ENCODE measurements at places on chromosomes 4 and X. TPM values are rescaled to one million over a fixed set of nuclear protein-coding genes. Genes with fewer than 3 reads are reported as not detected.
A peak's percentile ranks its signal among the peaks of the same experiment; 100 is the strongest.

GRCh38 chrX:140715787-140716186, 6.2 kb downstream of the LINC00632 start:
- DNase-seq, result no peak

DNA sequence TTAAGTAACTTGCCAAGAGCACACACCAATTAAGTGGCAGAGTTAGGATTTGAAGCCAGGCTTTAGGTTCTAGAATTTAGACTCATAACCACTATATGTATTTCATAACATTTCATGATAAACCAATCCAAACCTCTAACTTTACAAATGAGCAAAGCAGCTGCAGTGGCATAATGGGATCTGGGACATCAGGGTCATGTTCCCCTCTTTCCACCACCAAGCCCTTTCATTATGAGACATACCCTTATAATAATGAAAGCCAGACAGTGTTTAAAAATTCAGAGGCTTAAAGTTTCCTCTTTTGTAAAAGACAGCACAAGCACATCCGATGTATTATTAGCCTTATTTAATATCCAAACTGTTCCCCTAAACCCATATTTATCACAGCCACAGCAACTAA, 28.3 kb upstream of the AMELX start:
- DNase-seq, result no peak

DNA sequence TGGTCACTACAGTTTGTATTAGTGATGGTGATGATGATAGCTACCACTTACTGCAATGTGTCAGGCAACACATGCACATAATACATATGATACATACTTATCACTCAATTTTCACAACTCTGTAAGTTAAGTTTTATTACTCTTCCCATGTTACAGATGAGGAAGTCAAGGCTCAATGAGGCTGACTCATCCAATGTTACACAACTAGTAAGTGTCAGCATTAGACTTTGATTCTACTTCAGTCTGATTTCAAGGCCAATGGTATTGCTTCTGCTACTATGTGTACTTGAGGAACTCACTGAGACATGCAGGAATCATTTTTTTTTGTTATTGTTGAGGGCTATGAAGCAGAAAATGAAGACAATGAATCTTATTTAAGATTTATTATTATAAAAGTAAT, 96.4 kb upstream of the TRPC5OS start:
- no peak for DNase-seq

- DNase-seq, result no peak
Measured at GRCh38 chr4:119510395-119511149, 118.0 kb downstream of the PDE5A start.

The HTN1 gene
- total RNA-seq, result not detected

DNA sequence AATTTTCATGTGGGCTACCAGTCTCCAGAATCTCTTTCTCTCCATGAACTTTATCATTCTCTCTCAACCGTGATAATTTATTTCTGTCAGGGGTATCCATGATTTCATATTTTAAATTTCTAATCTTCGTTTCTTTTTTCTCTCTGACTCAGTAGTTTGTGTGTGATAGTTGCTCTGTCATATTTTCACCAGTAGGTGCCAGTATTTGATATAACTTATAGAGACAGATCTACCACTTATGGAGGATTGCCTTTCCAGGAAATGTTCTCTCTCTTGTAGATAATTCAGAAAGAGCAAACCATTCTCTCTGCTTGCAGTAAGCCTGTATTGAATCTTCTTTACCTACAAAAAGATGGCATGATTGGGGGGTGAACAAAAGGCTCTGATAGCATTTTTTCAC, 79.3 kb upstream of the DYNLT3 start:
- DNase-seq, result no peak

The KLHL5 gene
- total RNA-seq, result 15.2 TPM

DNA sequence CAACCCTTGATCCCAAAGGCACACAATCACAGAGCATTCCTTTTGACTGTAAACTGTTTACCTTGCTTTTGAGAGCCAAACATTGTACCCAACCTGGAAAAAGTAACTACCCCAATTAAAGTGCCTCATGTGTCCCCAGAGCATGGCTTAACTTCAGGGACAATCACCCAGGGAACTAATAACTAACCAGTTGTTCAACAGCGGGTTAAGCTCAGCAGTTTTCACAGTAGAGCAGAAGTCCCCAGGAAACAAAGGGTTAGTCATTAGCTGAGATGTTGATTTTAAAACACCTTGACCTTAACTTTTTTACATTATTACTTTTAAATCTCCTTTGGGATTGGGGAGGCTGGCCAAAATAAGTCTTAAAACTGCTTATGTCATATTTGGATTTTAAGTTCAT, 94.8 kb downstream of the RELL1 start:
- DNase-seq, result no peak

DNA sequence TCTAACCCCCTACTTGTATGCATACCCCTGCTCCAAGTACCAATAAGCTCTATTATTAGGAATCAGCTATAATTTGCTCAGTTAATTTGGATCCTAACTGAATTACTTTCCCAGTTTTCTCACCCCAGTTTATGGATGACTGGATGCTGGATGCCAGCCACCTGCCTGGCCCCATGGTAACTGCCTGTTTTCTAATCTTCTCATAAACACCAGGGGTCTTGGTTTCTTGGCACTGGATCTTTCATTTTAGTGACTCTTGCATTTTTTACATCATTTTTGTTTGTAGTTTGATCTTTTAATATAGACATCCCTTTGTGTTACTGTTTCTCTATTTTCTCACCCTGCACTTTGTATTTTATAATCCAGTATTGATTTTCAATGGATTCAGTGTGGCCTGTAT, 246.8 kb downstream of the ADGRL3 start:
- no peak for DNase-seq

- no peak for DNase-seq
Measured at GRCh38 chr4:139455126-139455538, 1.2 kb downstream of the RAB33B start.

- DNase-seq, result no peak
Measured at GRCh38 chrX:124393238-124393637, 46.9 kb downstream of the SH2D1A start.

The CXCL8 gene
- total RNA-seq, result 0.78 TPM

DNA sequence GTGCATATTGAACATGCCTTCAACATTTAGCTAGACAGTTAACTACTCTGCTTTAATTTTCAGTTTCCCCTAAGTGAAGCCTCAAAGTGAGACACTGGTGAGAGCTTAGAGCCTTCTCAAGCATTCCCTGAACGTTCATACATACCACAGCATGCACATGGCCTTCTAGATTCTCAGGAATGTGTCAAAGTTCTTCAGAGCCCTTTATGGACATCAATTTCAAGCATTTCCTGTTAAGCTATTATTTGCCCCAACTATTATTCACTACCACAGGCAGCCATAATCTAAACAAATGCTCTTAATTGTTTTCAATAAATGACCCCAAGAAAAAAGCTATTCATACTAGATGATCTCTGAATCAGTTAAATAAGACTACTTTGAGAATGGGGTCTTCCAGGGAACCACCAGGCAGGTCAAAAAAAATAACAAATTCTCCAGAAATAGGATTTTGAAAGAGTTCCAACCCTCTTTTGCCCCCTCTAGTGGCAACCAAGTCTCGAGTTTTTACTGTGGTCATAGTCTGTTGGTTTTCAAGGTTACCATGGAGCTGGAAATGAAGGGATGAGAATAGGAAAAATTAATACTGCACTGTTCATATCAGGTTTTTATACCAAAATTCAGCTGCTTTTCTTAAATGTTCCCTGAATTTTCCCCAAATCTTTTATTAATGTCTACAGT, 235.4 kb downstream of the RAB28 start:
- no peak for DNase-seq

- no peak for DNase-seq
Measured at GRCh38 chrX:134407065-134407376, 52.9 kb upstream of the HPRT1 start.

DNA sequence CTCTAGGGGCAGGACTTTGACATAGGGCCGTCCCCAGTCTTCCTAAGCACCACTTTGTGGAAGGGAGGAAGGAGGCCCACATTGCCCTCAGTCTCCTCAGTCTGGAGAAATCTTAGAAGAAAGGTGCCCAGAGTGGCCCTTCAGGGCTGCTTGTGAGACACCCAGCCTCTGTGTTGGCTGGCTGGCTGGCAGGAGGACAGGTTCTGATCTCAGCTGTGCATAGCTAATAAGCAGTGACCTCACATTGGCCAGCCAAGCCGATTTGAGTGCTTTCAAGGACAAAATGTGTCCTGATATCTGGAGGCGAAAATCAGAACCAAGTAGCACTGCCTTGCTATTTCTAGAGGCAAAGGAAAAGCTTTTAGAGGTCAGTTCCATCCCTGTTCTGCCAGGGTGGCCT, 211.5 kb downstream of the BCOR start:
- no peak for DNase-seq

The CT45A5 gene
- not detected for total RNA-seq

DNA sequence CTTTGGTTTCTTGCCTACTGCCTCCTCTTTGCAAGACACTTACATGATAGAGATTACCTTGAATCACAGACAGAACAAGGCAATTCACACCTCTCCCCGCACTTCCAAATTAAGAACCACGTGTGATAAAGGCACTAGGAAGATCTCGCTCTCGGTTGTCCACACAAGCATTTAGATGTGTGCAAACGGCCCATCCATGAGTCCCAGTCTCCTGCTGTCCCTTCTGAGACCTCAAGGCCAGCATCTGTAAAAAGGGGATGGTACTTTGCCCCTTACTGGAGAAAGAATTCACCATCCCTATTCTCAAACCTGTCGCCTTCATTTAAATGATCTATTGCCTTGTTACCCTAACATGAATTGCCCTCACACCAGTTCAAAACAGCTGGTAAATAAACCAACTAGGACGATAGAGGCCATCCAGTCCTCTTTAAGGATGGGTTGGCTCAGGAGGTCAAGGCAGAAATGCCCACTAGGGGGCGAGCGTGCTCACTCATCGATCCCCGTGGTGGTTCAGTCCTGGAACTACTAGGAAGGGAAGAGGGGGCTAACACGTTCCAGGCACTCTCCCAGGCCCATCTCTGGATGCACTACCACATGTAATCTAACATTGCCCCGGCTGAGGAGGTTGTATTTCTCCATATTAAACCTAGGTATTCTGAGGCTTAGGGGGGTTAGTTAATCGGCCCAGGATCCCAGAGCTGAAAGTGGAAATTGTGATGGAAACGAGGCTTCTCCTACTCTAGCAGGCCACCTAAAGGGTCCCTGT, 95.8 kb downstream of the DHX15 start:
- DNase-seq, result peak; percentile 67

DNA sequence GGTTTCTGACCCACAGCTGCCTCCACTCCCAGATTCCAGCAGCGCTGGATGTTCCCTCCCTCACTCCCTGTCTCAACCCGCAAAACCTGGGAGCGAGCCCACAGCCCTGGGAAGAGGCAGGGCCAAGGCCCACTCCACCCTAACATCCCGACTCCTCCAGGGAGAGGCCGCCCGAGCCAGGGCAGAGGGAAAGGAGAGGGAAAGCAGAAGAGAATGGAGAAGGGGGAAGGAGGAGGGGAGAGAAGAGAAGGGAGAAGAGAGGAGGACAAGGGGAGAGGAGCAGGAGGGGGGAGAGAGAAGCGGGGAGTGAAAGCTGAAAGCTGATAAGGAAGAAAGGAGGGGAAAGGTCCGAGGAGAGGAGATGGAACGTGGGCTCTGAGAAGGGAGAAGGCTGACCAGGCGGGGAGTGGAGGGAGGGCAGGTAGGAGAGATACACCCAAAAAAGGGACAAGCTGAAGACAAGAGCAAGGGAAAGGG, 120.2 kb upstream of the PJA1 start:
- DNase-seq, result no peak

DNA sequence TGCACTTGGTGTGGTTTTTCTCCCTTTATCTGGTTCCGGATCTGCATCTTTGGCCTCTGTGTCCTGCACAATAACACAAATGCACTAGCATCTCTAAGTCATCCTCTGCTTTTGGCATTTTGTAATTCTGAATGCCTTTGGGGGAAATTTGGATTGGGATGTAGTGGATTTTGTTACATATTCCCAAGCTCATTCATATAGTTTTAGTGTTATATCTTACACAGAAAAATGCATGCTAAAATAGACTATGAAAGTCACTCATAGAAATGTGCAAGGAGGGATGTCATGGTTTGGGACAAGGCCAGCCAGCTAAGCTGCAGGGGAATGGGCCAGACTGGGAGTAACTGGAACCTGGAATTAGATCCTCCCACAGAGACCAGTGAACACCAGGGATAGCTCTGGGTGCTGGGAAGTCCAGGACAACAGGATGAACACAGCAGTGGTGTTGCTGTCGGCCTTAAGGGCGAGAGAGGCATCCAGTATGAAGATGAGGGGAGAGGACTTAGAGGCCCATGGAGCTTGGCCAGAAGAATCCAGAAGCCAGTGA, 20.1 kb downstream of the ENPP6 start:
- DNase-seq, result no peak

GRCh38 chr4:74975848-74976824, 43.2 kb downstream of the PARM1 start:
- no peak for DNase-seq

The SUPT20HL1 gene
- total RNA-seq, result not detected

The CITED1 gene
- 0.70 TPM for total RNA-seq

DNA sequence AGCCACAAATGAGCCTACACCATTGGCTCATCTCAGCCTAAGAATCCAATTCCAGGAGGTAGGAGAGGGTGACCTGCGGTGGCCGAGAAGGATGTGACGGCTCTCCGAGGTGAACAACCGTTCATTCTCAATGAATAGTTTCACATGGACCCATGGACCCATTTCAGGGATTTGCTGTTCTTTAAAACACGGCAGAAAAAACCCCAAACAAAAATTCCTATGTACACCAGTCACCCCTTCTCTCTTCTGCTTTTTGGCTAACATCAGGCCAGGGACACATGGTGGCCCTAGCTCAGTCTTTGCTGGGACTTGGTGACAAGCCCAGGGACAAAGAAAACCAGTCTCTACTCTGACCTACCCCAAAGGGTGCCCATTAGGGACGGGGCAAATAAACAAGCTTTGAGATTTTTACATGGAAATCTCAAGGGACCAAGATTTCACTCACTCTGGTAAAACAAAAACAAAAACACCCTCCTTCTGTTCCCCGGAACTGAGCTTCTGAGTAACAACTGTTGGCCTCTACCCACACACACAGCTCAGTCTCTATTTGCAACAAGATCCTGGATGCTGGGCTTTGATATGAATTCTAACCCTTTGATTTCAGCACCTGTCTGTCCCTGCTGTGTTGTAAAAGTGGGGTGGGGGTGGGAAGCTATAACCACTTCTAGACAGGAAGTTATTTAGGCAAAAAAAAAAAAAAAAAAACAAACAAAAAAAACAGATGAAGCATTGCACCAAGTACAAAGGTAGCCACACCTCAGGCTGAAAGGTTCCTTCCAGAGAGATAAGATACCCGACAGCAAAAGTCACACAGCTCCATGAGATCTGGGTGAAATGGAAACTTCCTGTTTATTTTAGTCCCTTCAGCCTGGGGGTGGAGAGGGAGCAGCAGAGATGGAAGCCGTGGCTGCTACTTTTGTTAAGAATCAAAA, 49.0 kb downstream of the DDX3X start:
- no peak for DNase-seq

The RTL9 gene
- 0.06 TPM for total RNA-seq

- DNase-seq, result no peak
Measured at GRCh38 chr4:105887508-105887907, 7.8 kb upstream of the NPNT start.

DNA sequence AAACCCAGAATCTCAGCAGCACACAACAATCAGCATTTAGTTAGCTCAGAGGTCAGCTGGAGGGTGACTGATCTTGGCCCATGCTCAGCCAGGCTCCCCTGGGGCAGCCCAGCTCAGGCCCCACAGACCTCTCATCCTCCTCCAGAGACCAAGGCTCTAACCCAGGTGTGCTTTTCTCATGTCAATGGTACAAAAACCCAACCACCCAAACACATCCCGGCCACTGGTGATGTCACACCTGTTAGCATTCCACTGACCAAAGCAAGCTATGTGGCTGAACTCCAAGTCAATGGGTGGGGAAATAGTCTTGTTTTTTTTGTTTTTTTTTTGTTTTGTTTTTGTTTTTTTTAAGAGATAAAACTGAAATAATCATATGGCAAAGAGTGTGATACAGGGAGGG, 77.5 kb downstream of the CYTL1 start:
- no peak for DNase-seq
